ENCODE measurements at places on chromosomes 5 and 9. TPM values are rescaled to one million over a fixed set of nuclear protein-coding genes. Genes with fewer than 3 reads are reported as not detected.

The NIPBL gene
- total RNA-seq, result 72.8 TPM

The TGFBI gene
- total RNA-seq, result 0.27 TPM

The PCDHA12 gene
- not detected for total RNA-seq

The C9orf50 gene
- total RNA-seq, result not detected

The EQTN gene
- not detected for total RNA-seq

The CANX gene
- total RNA-seq, result 418 TPM

The NKD2 gene
- 1.4 TPM for total RNA-seq

DNA sequence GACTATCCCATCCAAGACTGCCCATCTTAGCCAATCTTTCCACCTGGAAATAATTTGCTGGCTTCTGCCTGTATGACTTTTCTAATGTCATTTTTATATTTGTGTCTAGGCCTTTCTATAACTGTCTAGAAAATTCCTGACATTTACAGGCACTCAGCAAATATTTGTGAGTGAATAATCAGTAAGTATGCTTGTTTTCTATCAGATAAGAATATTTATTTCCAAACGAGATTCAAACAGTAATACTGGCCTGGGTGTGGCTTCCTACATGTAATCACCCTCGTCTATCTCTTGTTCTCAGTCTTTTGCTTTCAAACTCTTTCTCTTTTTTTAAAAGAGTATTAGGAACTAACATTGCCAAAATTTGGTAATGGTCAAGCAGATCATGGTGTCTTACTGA, 466.2 kb downstream of the RAB3C start:
- H3K4me3 ChIP-seq, result no peak overlapping the region
- H3K36me3 ChIP-seq, result peaks cover 3% of the 10 kb centered on the region
- H3K27ac ChIP-seq, result no peak overlapping the region
- peaks cover 2% of the 10 kb centered on the region for H3K27me3 ChIP-seq
- H3K4me1 ChIP-seq, result no peaks in the 10 kb centered on the region

DNA sequence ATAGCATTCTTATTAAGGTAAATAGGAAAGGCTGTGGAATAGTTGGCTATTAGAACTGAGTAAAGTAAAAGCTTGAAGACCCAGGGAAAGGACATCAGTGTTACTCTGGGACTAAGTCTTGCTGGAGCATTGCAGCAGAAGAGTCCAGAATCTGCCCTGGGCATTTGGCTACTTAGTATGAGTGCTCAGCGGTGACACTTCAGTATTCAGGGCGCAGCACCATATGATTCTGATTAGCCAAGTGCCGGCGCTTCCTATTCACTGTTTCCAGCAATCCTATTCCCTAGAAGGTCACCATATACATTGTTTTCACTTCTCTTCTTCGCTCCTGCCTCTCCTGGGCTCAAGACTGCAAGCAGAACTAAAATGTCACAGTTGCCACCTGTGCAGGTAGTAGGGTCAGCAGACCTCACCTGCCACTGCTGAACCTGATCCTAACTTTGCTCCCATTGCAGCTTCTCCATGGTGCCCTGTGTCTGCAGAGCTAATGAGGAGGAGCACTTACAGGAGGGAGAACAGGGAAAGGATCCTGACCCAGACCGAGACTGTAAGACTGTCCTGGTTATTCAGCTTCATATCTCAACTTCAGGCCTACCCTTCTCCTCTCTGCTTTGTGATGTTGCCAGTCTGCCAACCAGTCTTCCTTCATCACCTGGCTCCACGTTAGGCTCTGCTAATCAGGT, 313.6 kb upstream of the PIK3R1 start:
- H3K4me1 ChIP-seq, result no peaks in the 10 kb centered on the region
- no peak overlapping the region for H3K27ac ChIP-seq
- H3K4me3 ChIP-seq, result no peak overlapping the region
- H3K27me3 ChIP-seq, result no peaks in the 10 kb centered on the region
- no peaks in the 10 kb centered on the region for H3K36me3 ChIP-seq
- DNase-seq, result no peak

- peaks cover 4% of the 10 kb centered on the region for H3K4me1 ChIP-seq
- H3K36me3 ChIP-seq, result peaks cover 5% of the 10 kb centered on the region
- H3K4me3 ChIP-seq, result peak within 1 kb of the TSS; percentile 47
Observed at GRCh38 chr9:113011911-113012381, at the start of gene ZNF883. Gene ZNF883, minus strand, starts transcription at chr9:113012192.

DNA sequence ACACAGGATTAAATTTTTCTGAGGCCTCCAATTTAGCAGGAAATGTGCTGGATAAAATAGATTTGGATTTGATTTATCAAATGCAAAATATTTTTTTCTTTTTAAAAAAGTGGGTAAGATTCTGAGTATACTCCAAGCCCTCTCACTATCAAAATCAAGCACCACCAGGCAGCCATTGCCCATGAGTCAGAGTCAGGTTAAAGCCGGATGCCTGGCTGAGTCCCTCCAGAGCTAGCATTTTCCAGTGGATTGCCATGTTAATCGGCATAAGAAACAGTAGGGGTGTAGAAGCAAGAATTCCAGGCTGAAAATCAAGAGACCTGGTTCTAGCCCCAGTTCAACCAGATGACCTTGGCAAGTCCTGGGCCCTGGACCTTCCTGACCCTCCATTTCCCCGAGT, 85.3 kb downstream of the FAM114A2 start:
- peaks cover 7% of the 10 kb centered on the region for H3K27me3 ChIP-seq
- no peaks in the 10 kb centered on the region for H3K36me3 ChIP-seq
- no peak overlapping the region for H3K27ac ChIP-seq
- H3K4me1 ChIP-seq, result no peaks in the 10 kb centered on the region

DNA sequence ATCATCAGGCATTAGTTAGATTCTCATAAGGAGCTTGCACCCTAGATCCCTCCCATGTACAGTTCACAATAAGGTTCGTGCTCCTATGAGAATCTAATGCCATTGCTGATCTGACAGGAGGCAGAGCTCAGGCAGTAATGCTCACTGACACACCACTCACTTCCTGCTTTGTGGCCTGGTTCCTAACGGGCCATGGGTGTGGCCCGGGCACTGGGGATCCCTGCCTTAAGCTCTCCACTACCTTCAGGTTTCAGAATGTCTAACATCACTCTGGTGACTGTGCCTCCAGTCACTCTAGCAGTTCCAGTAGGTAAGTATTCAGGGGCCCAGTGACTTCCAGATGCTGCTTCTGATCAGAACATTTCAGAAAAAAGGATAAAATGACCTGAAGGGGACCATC, 152.4 kb downstream of the LRRC70 start:
- peaks cover 15% of the 10 kb centered on the region for H3K27me3 ChIP-seq
- H3K27ac ChIP-seq, result peak overlapping the region; percentile 20
- H3K36me3 ChIP-seq, result no peaks in the 10 kb centered on the region
- no peak overlapping the region for H3K4me3 ChIP-seq
- H3K4me1 ChIP-seq, result peaks cover 9% of the 10 kb centered on the region

DNA sequence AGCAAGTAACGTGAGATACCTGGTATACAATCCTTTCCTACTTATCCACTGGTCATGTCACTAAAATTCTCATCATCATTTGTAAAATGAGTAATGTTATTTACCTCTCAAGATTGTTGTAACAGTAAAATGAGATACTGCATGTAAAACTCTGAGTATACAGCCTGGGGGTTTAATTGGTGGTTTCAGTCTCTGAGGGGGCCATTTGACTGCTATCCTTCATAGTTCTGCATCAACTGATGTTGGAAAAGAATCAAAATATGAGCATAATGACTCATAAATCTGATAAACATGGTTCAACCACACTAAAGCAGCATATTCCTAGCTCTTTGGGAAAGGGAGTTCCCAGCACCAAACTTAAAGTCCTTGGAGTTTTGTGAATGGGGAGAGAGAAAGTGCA, 181.0 kb upstream of the GHR start:
- no peaks in the 10 kb centered on the region for H3K36me3 ChIP-seq
- H3K4me1 ChIP-seq, result no peaks in the 10 kb centered on the region

DNA sequence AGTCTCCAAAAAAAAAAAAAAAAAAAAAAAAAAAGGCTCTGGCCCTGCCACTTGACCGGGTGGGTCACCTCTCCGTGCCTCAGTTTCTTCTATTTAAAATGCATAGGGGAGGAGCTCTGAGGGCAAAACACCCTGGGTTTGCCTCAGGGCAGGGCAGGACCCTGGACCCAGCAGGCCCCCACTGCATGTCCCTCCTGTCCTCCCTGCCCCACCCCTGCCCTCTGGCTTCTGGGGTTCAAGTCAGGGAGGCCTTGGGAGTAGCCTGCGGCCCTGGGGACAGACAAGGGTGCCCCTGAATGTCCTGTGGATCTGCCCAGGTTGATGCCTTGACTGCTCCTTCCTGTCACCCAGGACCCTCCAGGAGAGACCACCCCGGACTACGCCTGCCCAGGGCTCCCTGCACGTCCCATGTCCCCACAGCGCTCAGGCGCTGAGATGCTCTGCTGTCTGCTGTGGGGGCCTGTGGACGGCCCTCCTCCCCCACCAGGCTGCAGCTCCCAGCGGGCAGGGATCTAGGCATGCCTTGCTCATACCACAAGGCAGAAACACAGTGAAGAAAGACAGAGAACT, 35.4 kb downstream of the ADAMTS2 start:
- no peaks in the 10 kb centered on the region for H3K36me3 ChIP-seq
- DNase-seq, result no peak
- H3K4me3 ChIP-seq, result no peak overlapping the region
- no peaks in the 10 kb centered on the region for H3K4me1 ChIP-seq

DNA sequence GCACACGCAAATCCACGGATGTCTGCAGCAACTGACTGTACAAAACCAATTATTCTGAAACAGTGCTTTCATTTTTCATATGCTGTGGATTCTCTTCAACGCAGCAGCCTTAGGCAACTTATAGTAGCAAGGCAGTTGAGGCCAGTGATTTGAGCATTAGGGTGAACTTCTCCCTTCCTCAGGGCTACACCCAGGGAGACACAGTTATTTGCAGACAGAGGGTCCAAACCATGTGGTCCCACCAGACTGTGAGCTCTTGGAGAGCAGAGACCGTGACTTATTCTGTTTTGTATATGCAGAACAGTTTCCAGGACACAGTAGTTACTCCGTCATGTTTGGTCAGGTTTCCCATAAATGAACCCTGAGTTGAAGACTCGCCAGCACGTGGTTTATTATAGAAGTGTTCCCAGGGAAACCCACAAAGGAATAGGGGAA, 19.0 kb upstream of the WHRN start:
- DNase-seq, result no peak
- H3K27me3 ChIP-seq, result peaks cover 33% of the 10 kb centered on the region
- H3K4me1 ChIP-seq, result no peaks in the 10 kb centered on the region
- no peak overlapping the region for H3K4me3 ChIP-seq

- H3K4me3 ChIP-seq, result no peak overlapping the region
- H3K36me3 ChIP-seq, result no peaks in the 10 kb centered on the region
- H3K27ac ChIP-seq, result no peak overlapping the region
- DNase-seq, result no peak
- peaks cover 10% of the 10 kb centered on the region for H3K27me3 ChIP-seq
Observed at GRCh38 chr5:146005264-146005663, 68.9 kb downstream of the SH3RF2 start.

DNA sequence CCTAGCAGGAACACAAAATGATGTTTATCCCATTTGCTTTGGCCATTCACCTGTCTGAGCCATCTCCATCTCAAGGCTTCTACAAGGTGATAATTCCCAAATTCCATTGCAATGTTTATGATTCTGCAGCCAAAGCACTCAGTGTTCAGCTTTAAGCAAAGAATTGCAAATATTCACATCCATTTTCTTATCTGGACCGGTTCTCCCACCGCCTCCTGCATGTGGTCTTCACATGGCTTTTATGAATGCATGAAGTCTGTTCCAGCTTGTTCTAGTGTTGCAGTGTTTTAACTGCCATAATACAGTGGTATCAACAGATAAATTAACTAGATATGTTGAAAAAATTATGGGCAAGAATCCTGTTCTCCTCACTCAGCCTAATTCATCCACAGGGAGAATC, 443.0 kb upstream of the KLF4 start:
- no peaks in the 10 kb centered on the region for H3K36me3 ChIP-seq
- no peak overlapping the region for H3K4me3 ChIP-seq
- H3K4me1 ChIP-seq, result no peaks in the 10 kb centered on the region
- H3K27me3 ChIP-seq, result no peaks in the 10 kb centered on the region
- DNase-seq, result no peak
- no peak overlapping the region for H3K27ac ChIP-seq

DNA sequence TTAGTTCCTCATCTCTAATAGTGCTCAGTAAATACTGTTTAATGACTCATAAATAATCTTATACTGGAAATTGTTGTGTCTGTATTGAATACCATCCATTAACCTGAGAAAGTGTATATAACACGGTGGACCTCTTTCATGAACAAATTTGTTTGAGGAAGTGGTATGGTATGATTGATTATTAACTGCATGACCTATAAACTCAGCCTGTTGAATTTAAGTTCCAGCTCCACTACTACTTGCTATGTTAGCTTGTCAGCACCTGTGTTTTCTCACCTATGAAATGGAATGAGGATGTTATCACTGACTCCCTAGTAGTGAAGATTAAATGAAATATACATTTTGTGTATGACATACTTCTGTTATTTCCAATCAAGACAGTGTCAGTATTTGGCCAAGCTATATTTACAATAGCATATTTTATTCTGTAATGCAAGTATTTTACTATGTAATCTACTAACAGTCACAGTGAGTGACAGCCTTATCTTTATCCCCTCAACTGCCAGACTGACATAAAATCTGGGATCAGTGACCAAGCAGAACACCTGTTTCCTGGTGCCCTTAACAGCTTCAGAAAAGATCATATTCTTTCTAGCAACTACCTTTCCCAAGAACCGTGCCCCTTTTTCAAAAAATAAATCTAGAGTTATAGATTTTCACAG, 77.3 kb upstream of the ITGA1 start:
- peaks cover 54% of the 10 kb centered on the region for H3K4me1 ChIP-seq
- H3K4me3 ChIP-seq, result no peak overlapping the region
- H3K27me3 ChIP-seq, result peaks cover 12% of the 10 kb centered on the region
- no peak for DNase-seq

DNA sequence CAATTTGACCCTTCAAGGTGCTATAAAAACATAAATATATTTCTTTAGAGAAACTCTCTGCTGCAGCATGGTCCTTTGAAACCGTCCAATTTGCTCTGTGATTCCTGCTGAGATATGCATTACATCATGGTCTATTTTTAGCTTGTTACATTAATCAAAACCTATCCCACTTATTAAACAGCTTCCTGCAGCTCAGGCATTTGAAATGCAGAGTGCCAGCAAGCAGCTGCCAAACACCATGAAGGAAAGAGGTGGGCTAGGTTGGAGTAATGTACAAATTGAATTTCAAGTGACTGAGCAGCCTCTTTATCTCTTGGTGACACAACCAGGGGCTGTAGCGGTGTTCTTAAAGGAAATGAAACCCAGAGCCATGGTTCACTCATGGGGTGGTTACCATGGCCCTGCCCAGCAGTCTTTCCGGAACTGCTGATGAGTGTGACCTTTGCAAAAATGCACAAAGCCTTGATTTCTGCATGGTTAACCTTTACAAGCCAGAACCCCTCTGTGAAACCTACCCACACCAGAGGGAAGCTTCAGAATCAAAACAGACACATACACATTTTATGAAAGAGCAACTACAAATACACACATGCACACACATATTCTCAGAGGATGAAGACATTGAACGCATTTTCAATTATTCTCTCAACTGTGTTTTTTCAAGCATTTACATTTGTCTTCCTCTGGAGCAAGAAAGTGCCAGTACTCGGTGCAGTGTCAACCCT, 155.8 kb upstream of the ZNF608 start:
- H3K27ac ChIP-seq, result no peak overlapping the region
- no peaks in the 10 kb centered on the region for H3K36me3 ChIP-seq
- DNase-seq, result peak; percentile 9
- H3K4me3 ChIP-seq, result no peak overlapping the region

GRCh38 chr9:19216466-19216865, 14.0 kb upstream of the DENND4C start:
- no peaks in the 10 kb centered on the region for H3K4me1 ChIP-seq
- no peak for DNase-seq
- no peaks in the 10 kb centered on the region for H3K27me3 ChIP-seq
- no peak overlapping the region for H3K4me3 ChIP-seq

- no peak overlapping the region for H3K4me3 ChIP-seq
- peaks cover 3% of the 10 kb centered on the region for H3K36me3 ChIP-seq
- H3K27me3 ChIP-seq, result no peaks in the 10 kb centered on the region
Observed at GRCh38 chr9:125626187-125626586, 80.8 kb downstream of the MAPKAP1 start.

Data from activated CD4-positive, alpha-beta T cell treated with anti-CD3 and anti-CD28 coated beads, Interleukin-2, amount 10 ng/mL, durations not matched to agents 7 days and 5 days (primary cell).